ENCODE measurements at places on chromosomes 2 and 18.

GRCh38 chr18:48161191-48161910, 230.9 kb upstream of the SMAD2 start:
- peak; percentile 92 for DNase-seq

DNA sequence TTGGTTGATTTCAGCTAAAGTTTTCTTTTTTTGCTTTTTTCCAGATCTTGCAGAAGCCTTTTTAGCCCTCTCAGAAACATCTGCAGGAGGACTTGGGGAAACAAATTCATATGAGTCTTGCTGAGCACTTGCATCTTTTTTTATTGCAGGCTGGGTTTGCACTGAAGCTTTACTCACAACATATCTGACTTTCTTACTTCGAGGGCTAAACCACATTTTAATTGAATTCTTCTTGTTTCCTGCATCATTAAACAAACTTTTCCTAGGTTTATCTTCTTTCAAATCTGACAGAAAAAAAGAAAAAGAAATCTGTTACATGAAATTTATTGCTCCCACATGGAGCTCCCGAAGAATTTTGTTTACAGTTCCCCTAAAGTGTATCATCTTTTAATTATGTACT, 28.3 kb downstream of the BARD1 start:
- DNase-seq: no peak

GRCh38 chr2:146037334-146037870, 1517.5 kb upstream of the ZEB2 start:
- DNase-seq: no peak

GRCh38 chr2:176115883-176116813, at the start of gene HOXD10:
HOXD10 (plus strand) TSS chr2:176116778; CDS start chr2:176116834, 56 bp downstream.
- peak; percentile 92 for DNase-seq

- no peak for DNase-seq
Measured at GRCh38 chr2:8496079-8496478, 185.8 kb upstream of the ID2 start.

- DNase-seq: no peak
Measured at GRCh38 chr2:14199040-14199439, 433.5 kb upstream of the LRATD1 start.

DNA sequence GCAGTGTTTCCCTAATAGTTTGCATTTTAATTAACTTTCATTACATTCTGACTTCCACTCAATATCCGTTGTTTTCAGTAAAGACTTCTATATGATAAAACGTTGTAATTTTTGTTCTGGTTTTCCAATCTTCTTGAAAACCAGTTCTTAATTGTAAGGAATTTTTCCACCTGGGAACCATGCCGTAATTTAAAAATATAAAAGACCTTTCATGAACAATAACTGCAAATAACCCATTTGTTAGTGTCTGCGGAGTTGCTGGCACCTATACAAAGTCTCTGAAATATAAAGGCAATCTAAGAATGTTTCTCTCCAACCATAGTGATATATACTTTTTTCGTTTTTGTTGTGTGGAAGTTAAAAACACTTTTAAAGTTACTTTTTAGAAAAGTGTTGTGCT, 7.7 kb upstream of the SATB2 start:
- DNase-seq: no peak

DNA sequence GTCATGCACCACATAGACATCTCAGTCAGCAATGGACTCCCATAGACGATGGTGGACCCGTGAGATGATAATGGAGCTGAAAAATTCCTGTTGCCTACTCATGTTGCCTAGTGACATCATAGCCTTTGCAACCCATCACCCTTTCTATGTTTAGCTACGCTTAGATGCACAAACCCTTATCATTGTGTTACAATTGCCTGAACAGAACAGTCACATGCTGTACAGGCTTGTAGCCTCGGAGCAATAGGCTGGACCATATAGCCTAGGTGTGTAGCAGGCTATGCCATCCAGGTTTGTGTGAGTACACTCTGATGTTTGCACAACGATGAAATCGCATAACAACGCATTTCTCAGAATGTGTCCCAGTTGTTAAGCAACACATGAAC, 221.6 kb downstream of the ALPK2 start:
- DNase-seq: no peak

DNA sequence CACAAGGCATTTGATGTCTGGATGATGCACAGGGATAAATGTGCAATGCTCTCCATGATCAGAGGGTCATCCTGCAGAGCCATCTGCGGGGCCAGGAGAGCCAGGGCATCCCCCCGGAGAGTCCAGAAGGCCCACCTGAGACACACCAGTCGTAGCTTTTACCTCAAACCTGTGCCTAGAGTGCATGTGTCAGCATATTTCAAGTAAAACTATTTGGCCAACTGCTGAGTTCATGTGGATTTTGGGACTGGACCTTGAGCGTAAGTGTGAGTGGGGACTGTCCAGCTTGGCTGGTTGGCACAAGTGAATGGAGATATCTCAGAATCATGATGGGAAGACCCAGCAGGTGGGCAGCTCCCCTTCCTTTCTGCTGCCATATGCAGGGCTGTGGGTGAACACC, 147.8 kb upstream of the TPO start:
- no peak for DNase-seq

DNA sequence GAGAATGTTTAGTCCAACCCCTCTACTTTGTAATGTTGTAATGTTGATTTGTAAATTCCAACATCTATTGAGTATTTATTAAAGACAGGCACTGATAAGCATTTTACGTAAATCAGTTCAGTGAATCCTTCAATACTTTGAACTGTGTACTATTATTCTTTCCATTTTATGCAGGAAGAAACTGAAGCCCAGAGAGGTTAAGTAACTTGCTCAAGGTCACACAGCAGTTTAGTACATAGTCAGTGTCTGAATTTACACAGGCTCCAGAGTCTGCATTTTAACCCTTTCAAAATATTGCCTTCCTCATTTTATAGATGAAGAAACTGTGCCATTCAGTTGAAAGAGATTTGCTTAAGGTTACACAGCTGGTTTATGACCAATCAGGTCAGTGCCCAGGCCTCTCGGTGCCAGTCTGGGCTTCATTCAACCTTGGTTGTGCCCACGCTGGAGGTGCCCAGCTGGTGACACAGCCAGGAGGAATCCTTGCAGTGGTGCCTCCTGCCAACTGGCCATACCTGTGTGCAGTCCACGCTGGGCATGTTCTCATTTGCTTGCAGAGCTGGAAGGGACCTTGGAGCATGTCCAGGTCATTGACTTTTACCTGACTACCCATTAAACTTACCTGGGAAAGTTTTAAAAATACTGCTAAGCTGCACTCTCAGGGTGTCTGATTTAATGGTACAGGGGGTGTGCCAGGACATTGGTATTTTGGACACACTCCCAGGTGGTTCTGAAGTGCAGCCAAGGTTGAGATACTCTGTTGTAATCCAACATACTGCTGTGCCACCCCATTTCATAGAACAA, 74.3 kb upstream of the CYRIA start:
- DNase-seq: no peak

DNA sequence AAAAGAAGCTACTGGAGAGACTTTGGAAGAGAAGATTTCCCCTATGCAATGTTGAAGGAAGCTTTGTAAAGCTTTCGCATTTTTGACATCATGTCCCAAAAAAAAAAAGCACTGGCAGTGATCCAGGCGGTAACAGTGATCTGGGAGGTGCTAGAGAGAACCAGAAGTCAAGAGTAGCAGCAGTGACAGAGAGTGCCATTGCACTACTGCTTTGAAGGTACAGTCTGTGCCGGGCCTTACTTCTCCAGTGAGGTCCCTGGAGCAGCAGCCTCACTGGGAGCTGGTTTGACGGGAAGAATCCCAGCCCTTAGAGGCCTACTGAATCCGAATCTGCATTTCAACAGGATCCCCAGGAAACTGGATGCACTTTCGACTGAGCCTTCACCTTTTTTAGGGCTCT, 50.9 kb upstream of the ATL2 start:
- DNase-seq: no peak

GRCh38 chr2:60366135-60366712, 187.2 kb downstream of the BCL11A start:
- no peak for DNase-seq

DNA sequence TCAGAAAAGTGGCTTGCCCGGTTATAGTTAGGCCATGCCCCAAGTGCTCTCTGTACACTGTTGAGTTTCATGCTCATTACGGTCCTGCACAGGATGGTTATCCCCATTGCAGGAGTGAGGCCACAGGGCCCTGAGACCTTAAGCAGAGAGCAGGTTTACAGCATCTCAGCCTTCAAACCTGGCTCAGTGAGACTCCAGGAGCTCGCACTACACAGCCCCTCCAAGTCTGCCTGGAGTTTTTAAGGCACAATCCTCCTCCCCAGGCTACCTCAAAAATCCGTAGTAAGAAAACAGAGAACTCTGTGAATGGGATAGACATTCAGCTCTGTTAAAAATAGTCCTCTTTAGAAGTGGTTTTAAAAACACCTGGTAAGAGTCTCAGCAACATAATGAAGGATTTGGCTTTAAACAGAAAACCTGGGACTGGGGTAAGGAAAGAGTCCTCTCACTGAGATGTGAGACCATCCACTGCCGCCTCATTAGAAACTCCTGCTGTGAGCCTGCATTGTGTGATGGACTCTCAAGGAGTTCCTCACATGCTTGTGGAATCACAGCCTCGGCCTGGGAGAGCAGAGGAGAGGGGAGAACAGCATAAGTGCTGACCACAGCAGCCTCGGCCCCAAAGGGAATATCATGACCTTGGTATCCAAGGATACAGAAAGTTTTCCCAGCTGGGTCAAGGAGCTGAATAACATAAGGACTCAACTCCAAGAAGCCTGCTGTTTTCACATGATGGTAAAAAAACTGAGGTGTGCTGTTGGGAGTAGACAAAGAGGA, 214.8 kb downstream of the ATAD2B start:
- DNase-seq: no peak

GRCh38 chr2:238465487-238466242, 38.9 kb downstream of the ASB1 start:
- DNase-seq: no peak

DNA sequence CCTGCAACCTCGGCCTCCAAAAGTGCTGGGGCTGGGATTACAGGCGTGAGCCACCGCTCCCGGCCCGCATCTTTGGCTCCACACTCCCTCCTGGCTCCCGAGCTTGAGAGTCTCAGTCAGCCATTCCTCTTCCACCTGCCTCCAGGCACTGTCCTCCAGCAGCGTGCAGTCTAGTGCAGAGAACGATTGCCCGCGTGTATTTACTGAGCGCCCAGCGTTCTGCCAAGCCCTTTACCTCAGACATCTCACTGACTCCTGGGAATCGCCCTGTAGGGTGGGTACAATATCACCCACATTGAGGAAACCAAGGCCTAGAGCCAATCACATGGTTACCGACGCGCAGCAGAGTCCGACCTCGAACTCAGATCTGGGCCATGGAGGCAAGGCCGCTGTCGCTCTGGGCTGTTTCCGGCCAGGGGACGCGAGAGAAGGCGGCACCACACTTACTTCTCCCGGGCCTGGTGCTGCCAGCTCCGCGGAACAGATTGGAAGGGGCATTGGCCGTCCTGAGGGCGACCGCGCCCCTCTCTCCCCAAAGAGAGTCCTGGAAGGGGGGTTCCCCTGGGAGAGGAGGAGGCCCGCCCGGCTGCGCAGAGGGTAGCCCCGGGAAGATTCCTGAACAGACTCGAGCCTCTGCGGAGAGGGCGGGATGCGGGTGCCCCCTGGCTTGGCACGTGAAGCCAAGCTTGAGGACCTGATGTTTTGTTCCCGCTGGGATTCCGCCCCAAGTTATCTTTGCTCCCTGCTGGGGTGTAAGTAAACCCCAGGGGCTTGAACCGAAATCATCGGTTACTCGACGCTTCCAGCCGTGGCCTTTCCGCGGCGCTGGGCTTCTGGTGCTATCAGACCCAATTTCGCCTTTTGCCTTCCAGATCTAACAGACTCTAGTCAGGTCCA, 5.2 kb upstream of the DLX2 start:
- no peak for DNase-seq

DNA sequence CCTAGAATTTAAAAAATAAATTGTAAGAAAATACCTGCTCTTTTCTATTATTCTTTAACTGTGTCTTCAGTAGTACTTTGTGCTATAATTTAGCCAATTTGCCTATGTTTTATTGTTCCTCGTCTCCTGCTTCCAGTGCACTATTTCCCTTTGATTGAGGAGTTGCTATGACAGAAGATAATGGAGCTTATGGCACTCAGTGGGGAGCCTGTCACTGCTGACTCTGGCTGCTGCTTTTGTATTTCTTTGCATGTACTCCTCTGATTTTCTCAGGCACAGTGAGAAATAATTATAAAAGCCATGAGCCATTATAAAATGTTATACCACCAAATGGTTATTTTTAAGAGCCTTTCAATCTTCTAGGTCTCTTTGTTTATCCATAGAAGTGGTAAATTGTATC, 1310.8 kb upstream of the SLC39A10 start:
- DNase-seq: no peak

- DNase-seq: no peak
Measured at GRCh38 chr2:211117026-211117425, 560.6 kb downstream of the CPS1 start.

DNA sequence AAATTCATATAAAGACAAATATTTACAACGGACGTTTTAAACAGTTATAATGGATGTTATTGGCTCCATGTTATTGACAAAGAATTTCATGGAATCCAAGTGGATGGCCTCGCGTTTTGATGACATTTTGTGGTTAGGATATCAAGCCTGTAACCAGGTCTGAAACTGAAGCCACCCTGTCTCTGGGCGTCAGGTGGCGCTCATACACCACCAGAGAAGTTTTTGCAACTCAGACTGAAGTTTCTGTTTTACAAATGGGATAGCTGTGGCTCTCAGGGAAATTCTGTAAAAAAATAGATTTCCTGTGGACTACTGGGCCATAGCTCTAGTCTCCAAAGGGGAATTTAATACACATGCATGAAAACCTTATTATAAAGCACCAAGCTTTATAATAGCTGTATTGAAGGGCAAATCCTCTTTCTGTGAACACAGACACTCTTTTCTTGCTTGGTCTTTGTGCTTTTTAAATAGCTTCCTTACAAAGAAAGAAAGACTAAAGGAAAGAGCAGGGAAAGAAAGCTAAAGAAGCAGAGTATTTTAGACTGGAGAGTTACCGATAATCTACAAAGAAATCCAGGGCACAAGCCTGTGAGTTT, 86.7 kb downstream of the C18orf54 start:
- DNase-seq: peak; percentile 73

GRCh38 chr18:41871229-41872000, 83.6 kb upstream of the PIK3C3 start:
- no peak for DNase-seq

DNA sequence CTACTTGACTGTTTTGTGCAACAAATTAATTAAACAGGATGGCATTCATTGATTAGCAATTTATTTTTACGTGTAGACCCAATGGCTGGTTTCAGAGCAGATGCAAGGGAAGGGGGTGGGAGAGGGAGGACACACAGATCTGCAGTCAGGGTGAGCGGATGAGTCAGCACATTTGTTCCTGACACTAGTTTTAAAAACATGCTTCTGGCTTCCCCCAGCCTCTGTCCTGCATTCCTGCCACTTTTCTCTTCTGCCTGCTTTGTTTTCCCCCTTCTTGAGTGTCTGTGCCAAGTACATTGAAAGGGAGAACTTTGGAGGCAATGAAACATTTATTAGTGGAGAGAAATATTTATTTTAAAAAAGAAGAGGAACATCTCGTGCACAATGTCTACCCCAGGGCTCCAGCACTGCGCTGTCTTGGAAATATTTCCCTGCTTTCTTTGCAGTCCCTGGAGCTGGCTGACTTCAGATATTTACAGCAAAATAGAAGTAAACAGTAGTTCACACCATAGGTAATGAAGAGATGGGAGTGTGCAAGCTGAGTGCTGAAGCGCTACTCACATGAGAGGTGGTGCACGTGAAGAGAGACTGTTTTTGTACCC, 52.2 kb downstream of the NRP2 start:
- DNase-seq: no peak

All from right forelimb (tissue), 1 donor.